ENCODE measurements at places on chromosomes 1 and 21.

- no peak for DNase-seq
These were observed 20.5 kb downstream of the ADSS2 start for GRCh38 chr1:244431166-244431565.

GRCh38 chr1:177164380-177165068, at the start of gene ASTN1:
TSS of gene ASTN1 (minus strand) at chr1:177164712. CDS start at chr1:177164676, 36 bp downstream.
- DNase-seq, result no peak

GRCh38 chr1:45381243-45381642, 41.0 kb upstream of the MUTYH start:
- DNase-seq, result no peak

DNA sequence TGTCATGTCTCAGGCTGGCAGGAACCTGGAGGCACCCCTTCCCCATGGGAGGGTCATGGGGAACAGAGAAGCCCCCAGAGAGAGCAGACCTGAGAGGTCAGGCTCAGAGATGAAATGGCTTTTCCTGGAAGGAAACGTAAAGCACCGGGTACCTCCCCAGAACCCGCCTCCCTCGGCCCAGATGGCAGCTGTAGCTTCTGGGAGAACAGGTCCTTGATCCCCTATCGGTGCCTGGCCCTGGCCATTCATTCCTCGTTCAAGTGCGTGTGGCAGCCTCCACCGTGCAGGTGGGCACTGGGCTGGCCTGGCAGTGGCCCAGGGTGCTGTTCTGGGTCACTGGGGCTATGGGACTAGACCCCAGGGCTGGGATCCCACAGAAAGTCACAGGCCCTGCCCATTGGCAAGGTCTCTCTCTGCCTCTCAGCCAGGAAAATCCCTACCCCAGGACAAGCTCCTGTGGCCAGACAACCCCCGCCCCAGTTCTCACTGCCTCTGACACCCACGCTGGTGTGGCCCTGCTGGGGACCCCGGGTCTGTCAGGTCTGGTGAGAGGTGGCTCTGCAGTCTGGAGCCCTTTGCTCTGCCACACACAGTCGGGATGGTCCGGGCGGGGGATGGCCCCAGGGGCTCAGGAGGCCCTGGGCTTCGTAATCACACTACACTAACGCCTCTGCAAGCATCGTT, 183.2 kb upstream of the VAMP3 start:
- no peak for DNase-seq

DNA sequence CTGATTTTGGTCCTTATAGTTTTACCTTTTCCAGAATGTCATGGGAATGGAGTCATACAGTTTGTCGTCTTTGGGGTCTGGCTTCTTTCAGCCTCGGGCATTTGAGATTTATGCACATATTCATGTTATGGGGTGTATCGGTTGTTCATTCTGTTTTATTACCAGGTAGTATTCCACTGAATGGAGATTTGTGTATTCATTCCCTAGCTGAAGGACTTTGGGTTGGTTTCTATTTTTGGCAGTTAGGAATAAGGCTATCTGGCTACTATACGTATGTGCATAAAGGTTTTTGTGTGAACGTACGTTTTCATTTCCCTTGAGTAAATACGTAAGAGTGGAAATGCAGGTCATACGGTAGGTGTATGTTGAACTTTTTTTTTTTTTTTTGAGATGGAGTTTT, 65.1 kb downstream of the ACTL8 start:
- no peak for DNase-seq

DNA sequence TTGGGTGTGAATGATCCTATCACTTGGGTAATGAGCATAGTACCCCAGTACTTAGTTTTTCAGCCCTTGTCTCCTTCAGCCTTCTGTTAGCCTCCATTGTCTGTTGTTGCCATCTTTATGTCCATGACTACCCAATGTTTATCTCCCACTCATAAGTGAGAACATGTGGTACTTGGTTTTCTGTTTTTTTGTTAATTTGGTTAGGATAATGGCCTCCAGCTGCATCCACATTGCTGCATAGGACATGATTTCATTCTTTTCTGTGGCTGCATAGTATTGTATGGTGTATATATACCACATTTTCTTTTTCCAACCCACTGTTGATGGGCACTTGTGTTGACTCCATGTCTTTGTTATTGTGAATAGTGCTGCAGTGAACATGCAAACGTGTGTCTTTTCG, 39.6 kb upstream of the GPR52 start:
- DNase-seq, result no peak

DNA sequence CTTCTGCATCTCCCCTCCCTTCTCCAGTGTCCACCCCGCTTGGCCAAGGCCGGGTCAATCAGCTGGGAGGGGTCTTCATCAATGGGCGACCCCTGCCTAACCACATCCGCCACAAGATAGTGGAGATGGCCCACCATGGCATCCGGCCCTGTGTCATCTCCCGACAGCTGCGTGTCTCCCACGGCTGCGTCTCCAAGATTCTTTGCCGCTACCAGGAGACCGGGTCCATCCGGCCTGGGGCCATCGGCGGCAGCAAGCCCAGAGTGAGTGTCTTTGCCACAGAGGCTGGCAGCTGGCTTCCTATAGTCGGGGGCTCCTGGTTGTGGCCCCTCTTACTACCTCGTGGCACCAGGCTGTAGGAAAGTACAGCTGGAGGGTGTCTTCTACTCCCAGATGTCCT, 3.6 kb downstream of the PAX7 start:
- no peak for DNase-seq

DNA sequence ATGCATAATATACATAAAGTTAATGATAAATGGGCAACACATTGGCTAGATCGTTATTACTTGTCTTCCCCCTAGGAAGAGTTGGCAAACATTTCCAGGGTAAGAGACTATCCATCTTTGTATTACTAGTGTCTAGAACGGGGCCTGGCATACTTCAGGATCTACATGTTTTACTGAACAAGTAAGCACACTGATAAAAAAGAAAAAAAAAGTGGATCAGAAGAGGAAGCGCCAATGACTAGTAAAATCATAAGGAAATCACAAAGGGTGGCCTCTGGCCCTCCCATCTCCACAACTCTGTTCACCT, 482 bp downstream of the TM2D1 start:
- no peak for DNase-seq

- DNase-seq, result no peak
These were observed 8.8 kb upstream of the ZBTB18 start for GRCh38 chr1:244042293-244042692.

DNA sequence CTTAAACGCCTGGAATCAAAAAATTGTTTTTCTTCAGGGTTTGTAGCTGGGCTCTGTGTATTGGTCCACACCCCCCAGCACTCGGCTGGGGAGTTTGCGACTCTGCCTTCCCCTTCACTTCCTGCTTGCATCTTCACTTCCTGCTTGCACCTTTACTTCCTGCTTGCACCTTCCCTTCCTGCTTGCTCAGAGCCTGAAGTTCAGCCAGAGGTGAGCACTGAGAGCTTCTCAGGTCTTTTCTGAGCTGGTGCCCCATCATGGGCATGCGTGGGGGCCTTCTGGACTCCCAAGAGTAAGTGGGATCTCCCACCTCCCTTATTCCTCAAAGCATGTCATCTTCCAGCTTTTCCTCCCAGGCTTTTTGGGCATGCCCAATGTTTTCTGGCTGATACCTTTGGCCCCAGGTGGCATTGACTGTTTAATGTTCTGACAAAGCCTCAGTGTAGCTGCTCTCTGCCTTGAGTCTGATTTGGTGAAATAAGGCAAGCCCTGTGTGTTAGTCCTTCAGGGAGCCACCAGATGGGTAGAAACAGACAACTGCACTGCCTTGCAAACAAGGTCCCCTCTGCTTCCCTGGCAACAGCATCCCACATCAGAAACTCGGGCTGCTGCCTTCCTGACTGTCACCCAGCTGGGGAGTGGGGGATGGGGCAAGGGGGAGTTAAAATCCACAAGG, 3.5 kb downstream of the KRTAP10-2 start:
- DNase-seq, result no peak

- no peak for DNase-seq
These were observed 113.1 kb upstream of the SLC45A1 start for GRCh38 chr1:8204826-8205225.

- no peak for DNase-seq
These were observed 112.6 kb downstream of the HUNK start for GRCh38 chr21:31985398-31985797.
